Activated naive CD8-positive, alpha-beta T cell treated with anti-CD3 and anti-CD28 coated beads for 36 hours (primary cell): ENCODE measurements at places on chromosomes 16 and 17. TPM values are rescaled to one million over a fixed set of nuclear protein-coding genes. Genes with fewer than 3 reads are reported as not detected.

GRCh38 chr16:49674351-49674851 lies 181.5 kb downstream of the ZNF423 start:
- no peak for DNase-seq

GRCh38 chr17:27669850-27670249 lies 38.9 kb downstream of the LGALS9 start:
- no peak for DNase-seq

DNA sequence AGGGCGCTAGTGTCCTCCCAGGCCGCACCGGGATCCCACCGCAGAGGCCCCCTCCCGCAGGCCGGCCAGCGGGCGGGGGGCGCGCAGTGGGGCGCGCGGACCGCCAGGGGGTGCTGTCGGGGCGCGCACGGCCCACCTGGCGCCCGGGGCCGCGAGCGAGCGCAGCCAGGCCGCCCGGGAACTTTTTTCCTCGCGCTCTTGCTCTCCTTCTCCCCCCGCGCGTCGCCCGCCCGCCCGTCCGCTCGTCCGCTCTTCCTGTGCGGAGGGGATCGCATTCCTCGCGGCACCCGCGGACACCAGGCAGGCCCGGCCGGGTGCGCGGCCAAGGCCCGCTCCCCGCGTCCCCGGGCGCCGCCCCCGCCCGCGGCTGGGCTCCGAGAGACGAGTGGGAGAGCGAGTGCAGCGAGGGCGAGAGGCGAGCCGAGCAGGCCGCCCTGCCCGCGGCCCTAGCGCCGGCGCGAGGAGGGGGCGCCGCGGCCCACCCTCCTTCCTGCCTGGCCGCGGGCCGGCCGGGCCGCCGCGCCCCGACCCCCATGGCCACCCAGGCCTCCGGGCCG lies at the start of gene RAI1:
TSS of gene RAI1 (plus strand) at position 272 of the 557 bp plus-strand sequence. CDS start 111,491 bp downstream, outside the sequence.
- DNase-seq: peak; percentile 84

- DNase-seq: no peak
Measured at GRCh38 chr16:6888531-6888930, 444.1 kb upstream of the RBFOX1 start.

- DNase-seq: no peak
Measured at GRCh38 chr17:82372249-82373071, 895 bp downstream of the UTS2R start.

GRCh38 chr17:35934760-35935159 lies 4.2 kb upstream of the RDM1 start:
- DNase-seq: no peak

- no peak for DNase-seq
Measured at GRCh38 chr17:3838206-3838605, 7.8 kb downstream of the NCBP3 start.

- no peak for DNase-seq
Measured at GRCh38 chr16:51002881-51003490, 148.1 kb downstream of the SALL1 start.

GRCh38 chr17:66445229-66445628 lies 142.8 kb downstream of the PRKCA start:
- no peak for DNase-seq

GRCh38 chr17:60729854-60730253 lies 52.2 kb downstream of the BCAS3 start:
- DNase-seq: no peak

DNA sequence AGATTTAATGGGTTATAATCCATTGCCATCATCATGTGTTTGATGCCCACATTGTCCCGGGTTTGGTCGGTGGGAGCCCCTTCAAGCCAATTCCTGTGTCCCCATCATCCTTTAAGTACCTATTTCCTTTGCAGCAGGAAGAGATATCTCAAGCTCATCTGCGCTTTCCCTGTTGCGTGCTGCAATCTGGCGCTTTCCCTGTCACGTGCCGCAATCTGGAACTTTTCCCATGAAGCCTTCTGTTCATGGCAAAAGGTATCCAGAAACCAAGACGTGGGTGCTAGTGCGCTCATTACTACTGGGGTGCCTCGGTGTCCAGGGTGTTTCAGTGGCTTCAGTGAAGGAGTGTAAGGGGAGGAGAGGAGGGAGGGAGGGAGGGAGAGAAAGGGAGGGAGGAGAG lies 174.6 kb upstream of the ZNF469 start:
- DNase-seq: no peak

- no peak for DNase-seq
Measured at GRCh38 chr16:16036359-16036792, 87.0 kb downstream of the ABCC1 start.

The FOXK2 gene
- 59.4 TPM for total RNA-seq

The OTOA gene
- total RNA-seq: 0.06 TPM

The CDH11 gene
- not detected for total RNA-seq

The HID1 gene
- 1.9 TPM for total RNA-seq

The KRT31 gene
- total RNA-seq: not detected

The FSCN2 gene
- 0.36 TPM for total RNA-seq

The RHBDL3 gene
- total RNA-seq: not detected

The BCAR1 gene
- total RNA-seq: 1.2 TPM

The MYLK3 gene
- 0.33 TPM for total RNA-seq
